ENCODE measurements at places on chromosomes 1 and 21. TPM values are rescaled to one million over a fixed set of nuclear protein-coding genes. Genes with fewer than 3 reads are reported as not detected.

GRCh38 chr1:179753061-179753460 lies 10.0 kb downstream of the FAM163A start:
- DNase-seq, result no peak

DNA sequence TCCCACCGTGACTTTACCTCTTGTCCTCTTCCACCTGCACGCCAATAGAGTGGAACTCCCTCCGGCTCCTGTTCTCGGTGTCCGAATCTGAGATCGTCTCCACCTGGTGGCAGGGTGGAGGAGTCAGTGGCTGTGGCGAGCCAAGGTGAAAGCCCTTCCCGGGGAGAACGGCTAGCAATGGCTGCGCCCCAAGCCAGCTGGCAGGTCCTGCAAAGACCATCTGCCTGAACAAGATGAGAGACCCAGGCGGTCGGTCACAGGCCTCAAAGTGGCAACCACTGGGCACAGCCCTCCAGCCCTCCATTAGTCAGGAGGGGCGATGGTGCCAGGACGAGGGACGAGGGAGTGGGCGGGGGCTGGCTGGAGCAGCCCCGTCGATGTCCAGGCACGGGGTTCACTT lies 25.4 kb upstream of the SMIM12 start:
- no peak for DNase-seq

- no peak for DNase-seq
Observed at GRCh38 chr1:69070660-69071373, 496.9 kb upstream of the LRRC7 start.

The PYHIN1 gene
- not detected for total RNA-seq

The MANEAL gene
- total RNA-seq, result 4.4 TPM

The ZFP69 gene
- 9.3 TPM for total RNA-seq

The LCE1A gene
- not detected for total RNA-seq
